ENCODE measurements at places on chromosomes 3 and 15.

- DNase-seq: peak; percentile 71
These were observed 62.9 kb upstream of the FNDC3B start for GRCh38 chr3:171976526-171976925.

GRCh38 chr15:73996939-73997338 lies 2.4 kb downstream of the PML start:
- peak; percentile 73 for DNase-seq

- DNase-seq: no peak
These were observed 36.0 kb downstream of the AAGAB start for GRCh38 chr15:67218428-67218827.

- DNase-seq: no peak
These were observed 101.4 kb upstream of the UMPS start for GRCh38 chr3:124628863-124629262.

DNA sequence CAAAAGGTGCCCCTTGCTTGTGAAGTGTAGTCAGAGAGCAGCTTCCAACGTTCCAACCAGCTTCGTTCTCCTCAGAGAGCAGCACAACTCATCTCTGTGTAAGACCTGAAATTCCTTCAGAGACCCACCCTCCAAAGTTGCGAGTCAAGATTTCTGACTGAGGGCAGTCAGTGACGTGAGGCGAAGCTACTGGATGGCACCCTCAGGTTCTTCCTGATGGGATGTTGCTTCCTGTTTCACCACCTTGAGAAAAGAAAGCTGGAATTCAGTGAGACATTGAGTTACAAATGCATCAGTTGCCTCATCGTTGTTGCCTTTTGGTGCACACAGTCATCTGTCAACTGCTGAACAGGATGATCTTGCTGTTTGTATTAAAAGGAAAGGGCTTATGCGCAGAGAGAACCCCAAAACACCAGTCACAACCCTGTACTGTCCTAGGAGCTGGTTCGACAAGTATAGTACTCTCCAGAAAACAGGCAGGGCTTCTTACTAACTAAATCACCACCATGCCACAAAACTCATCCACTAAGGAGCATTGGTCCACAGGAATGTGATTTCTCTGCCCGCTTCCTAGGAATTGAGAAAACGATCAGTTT lies at the start of gene CERS3:
CERS3 (minus strand) TSS at position 118 of the 596 bp plus-strand sequence. CDS start 27,101 bp downstream, outside the sequence.
- DNase-seq: no peak

DNA sequence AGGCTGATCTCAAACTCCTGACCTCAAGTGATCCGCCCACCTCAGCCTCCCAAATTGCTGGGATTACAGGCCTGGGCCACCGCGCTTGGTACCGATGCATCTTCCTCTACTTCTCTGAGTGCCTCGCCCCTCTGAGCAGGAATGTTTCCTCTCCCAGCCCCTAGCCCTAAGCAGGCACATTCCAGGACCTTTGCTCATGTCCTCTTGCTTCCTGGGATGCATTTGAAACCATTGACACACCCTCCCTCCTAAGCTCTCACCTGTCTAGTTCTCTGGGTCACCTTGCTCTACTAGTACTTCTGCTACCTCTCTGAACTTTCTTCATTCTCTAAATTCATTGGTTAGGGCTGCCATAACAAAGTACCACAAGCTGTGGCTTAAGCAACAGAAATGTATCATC lies 17.9 kb upstream of the UACA start:
- no peak for DNase-seq

DNA sequence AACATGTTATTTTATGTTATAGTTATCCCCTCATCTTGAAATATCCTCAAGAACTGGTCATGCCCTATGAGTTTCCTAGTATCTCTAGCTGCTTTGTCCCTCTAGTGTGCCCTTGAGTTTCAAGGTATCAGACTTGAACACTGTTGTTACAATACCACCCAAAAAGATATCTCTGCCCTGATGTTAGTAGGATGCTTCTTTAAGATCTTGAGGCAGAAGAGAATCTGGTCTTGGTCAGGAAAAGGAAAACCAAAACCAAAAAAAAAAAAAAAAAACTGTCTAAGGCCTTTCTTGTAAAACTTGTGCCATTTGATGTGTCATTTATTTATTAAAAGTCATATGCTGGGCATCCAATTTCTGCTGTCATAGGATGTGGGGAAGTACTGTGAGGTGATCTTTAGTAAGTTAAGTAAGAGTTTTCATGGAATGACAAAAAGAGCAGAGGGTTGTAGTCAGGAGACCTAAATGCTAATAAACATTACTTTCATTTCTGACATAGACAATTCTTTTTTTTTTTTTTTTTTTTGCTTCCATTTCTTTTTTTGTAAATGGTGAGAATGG lies 229.7 kb downstream of the NECTIN3 start:
- no peak for DNase-seq

DNA sequence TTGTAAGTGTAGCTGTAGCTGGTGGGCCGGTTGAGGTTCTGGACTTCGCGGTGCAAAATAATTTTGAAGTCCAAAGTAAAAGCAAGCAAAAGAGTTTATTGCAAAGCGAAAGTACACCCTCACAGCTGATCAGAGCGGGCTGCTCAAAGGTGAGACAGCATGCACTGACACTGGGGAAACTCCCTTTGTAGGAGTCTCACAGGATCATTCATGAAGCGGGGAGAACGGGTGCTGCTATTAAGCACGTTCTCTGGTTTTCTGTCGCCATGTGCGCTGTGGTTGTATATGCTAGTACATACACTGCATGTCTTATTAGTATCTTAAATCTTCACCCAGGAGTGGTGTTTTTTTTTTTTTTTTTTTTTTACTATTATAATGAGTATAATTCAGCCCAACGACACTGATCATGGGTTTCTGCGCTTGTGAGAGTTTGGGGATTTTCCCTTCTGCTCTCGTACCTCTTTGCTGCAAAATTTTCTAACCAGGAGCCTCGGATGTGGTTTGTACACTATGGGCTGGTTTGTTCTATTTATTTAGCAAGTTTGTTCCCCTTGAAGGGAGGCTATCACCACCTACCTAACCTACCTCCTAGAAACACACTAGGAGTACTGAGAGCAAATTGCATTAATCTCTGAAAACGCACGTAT lies 1.4 kb upstream of the AP4E1 start:
- no peak for DNase-seq

DNA sequence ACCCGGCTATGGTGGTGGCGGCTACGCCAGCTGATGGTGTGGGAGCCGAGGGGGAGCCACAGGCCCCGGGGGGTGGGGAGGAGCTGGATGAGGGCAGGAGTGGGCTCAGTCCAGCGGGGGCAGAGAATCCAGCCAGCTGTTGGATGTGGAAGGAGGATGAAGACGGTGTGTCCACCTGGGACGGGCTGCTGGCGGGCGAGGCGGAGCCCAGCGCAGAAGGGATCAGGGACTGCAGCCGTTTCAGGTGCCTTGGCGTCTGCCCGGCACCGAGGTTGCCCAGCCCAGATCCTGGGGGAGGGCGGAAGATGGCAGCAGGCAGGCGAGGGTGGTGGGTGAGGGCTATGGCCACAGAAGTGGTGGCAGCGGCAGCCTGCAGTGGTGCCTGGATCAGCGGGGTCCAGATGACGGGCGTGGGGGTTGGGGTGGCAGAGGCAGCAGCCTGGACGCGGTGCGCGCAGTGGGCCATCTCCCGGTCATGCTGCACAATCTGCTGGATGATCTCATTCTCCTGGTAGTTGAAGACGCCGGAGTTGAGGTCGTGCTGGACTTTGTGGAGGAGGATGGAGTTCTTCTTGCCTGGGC lies 45.3 kb downstream of the HCN4 start:
- DNase-seq: no peak

DNA sequence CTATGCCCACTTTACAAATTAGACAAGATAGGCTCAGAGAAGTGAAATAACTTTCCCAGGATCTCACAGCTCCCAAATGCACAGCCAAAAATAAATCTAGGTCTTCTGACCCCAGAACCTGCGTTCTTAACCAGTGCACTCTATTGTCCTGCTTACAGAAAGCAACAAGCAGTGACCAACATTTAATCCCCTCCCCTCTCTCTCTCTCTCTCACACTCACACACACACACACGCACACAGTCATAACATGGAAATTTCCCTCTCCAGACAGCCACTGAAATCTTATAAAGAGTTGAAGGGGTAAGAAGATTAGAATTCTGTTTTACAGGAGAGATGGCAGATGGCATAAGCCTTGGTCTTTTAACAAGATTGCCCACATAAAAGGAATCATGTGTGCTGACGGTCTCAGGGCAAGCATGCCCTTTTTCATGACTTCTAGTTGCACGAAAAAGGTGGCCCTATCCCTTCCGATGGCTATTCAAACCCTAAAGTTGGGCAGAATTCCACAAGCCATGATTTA lies 29.4 kb downstream of the EOGT start:
- DNase-seq: no peak

- no peak for DNase-seq
These were observed 239.9 kb downstream of the OPA1 start for GRCh38 chr3:193832833-193833413.

GRCh38 chr3:102085431-102086176 lies 236.3 kb downstream of the NFKBIZ start:
- no peak for DNase-seq

GRCh38 chr3:53282581-53282980 lies 26.8 kb upstream of the TKT start:
- no peak for DNase-seq

DNA sequence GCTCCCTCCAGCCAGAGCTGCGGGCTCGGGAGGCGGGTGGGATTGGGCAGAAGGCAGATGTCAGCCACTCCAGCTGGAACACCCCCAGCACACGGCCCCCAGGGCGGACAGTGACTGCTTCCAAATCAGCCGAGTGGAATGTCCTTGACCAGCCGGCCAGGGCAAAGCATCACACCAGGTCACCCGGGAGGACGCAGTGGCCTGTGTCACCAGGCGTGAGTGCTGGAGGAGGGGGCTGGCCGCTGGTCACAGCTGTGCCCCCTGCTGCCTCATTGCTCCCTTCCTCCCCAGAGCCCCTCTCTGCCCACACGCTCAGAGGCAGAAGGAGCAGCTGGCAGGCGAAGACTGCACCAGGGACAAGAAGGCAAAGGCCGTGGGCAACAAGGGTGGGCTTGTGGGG lies 33.5 kb downstream of the NTRK3 start:
- DNase-seq: no peak

GRCh38 chr3:126370055-126370454 lies 12.8 kb upstream of the KLF15 start:
- no peak for DNase-seq

- peak; percentile 57 for DNase-seq
These were observed at the start of gene NT5DC2 for GRCh38 chr3:52533623-52534280. TSS of gene NT5DC2 (minus strand) at chr3:52533857. CDS start at chr3:52533737, 120 bp downstream.

DNA sequence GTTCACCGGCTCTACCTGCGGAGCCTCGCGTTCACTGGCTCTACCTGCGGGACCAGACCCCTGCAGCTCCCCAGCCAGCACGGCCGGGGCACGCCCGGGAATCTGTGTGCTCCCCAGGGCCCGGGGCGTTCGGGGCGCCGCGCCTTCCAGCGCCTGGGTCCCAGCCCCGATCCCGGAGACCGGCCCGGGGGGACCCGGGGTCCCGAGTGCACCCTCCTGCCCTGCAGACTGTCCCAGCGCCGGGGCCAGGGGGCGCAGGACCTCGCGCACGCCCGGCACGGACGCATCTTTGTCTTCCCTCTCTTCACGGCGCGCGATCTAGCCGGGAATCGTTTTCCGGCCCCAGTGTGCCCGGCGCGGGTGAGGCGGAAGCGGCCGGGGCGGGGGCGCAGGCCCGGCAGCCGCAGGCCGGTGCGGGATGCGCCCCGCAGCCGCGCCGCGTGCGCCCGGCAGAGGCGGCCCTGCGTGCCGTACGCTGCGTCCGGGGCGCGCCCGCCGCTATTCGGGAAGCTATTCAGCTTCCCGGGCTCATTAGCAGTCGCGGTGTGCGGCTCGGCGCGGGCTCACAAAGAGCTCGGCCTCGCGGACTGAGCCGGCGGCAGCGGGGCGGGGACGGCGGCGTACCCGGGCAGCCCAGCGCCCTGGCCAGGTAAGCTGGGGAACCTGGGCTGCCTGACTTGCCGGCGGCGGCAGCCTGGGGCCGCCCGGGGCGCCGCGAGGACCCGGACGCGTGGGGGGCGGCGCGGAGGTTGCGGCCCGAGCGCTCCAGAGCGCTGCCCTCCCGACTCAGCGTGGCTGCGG lies at the start of gene APBA2:
APBA2 (plus strand) TSS at position 345 of the 801 bp plus-strand sequence. CDS start 167,911 bp downstream, outside the sequence.
- DNase-seq: peak; percentile 52

- DNase-seq: peak; percentile 96
These were observed 30.2 kb upstream of the ZNF609 start for GRCh38 chr15:64430000-64430735.

DNA sequence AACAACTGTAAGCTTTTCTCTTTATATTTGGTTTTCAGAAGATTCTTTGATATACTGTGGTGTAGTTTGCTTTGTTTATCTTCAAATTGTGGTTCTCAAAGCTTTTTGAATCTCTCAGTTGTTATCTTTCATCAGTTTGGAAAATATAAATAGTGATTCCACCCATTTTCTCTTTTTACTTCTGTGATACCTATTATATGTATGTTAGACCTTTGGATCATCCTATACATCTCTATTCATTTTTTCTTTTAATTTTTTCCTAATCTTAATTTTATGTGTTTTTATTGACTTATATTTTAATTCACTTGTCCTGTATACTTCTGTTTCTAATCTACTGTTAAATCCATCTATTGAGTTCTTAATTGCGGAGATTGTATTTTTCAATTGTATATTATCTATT lies 160.7 kb upstream of the COL8A1 start:
- no peak for DNase-seq

- peak; percentile 89 for DNase-seq
These were observed 29.7 kb downstream of the BUB1B start for GRCh38 chr15:40190591-40190990.

DNA sequence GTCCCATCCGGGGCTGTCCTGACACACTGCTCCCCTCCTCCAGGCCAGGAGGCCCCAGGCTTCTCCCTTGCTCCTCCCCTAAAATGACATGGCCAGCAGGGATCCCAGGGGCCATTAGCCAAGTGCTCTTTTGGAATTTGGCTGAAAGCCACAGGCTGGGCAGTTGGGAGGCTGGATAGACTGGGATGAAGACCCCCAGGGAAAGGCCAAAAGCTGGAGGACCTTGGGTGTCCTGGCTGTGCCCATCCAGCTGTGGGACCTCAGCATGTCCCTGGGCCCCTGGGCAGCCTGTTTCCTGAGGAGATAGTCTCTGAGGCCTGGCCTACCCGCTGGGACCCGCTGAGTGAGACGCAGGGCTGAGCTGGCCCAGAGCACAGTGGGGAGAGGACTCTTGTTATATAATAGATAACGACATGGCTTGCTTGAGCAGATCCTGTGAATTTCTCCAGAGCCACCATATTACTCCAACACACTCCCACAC lies 5.7 kb upstream of the PDE8A start:
- no peak for DNase-seq

GRCh38 chr3:69309814-69310213 lies 76.1 kb downstream of the FRMD4B start:
- peak; percentile 69 for DNase-seq

DNA sequence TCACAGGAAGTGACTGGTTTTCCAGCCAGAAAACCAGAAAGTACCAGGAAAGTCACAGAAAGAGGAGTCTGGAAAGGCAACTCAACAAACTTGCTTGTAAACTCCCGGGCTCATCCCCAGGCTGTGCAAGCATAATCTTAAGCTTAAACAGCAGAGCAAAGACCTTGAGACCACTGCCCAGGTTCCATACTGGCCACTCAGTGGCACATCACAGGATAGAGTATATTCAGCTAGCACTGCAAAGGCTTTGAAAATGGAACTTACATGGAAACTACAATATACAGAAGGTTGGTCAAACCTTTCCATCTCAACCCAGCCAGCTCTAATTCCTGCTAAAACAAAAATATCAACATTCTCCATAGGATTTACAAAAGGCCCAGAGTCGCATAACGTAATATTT lies 20.1 kb downstream of the DMXL2 start:
- no peak for DNase-seq
